Keratinocyte (primary cell): ENCODE measurements at places on chromosomes 4 and X. TPM values are rescaled to one million over a fixed set of nuclear protein-coding genes. Genes with fewer than 3 reads are reported as not detected.

- H3K4me1 ChIP-seq: no peaks in the 10 kb centered on the region
- H3K4me3 ChIP-seq: no peak overlapping the region
- no peak overlapping the region for H3K27ac ChIP-seq
- DNase-seq: no peak
- H3K27me3 ChIP-seq: no peaks in the 10 kb centered on the region
Observed at GRCh38 chr4:41575665-41576064, 37.7 kb downstream of the LIMCH1 start.

DNA sequence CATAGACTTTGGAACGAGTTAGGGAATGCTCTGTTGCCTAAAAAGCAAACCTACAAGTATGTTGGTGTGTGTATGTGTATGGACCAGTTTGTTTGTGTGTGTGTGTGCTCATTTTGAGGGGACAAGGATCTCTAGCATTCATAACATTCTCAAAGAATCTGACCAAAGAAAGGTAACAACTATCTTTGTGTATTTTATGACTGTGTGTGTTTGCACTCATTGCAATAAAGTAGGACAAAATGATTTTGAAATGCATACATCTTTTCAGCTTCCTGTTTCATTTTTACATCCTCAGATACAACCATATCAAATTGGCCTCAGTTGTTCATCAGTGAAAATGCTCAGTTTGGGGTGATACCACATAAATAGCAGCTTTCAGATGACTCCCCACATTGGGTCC lies 8.3 kb upstream of the XK start:
- H3K36me3 ChIP-seq: no peaks in the 10 kb centered on the region
- H3K27ac ChIP-seq: no peak overlapping the region
- no peaks in the 10 kb centered on the region for H3K27me3 ChIP-seq
- no peak for DNase-seq
- no peak overlapping the region for H3K4me3 ChIP-seq
- H3K4me1 ChIP-seq: no peaks in the 10 kb centered on the region

GRCh38 chrX:41526925-41527324 lies 79.8 kb downstream of the NYX start:
- no peaks in the 10 kb centered on the region for H3K4me1 ChIP-seq
- H3K4me3 ChIP-seq: no peak overlapping the region
- no peaks in the 10 kb centered on the region for H3K36me3 ChIP-seq
- DNase-seq: no peak

DNA sequence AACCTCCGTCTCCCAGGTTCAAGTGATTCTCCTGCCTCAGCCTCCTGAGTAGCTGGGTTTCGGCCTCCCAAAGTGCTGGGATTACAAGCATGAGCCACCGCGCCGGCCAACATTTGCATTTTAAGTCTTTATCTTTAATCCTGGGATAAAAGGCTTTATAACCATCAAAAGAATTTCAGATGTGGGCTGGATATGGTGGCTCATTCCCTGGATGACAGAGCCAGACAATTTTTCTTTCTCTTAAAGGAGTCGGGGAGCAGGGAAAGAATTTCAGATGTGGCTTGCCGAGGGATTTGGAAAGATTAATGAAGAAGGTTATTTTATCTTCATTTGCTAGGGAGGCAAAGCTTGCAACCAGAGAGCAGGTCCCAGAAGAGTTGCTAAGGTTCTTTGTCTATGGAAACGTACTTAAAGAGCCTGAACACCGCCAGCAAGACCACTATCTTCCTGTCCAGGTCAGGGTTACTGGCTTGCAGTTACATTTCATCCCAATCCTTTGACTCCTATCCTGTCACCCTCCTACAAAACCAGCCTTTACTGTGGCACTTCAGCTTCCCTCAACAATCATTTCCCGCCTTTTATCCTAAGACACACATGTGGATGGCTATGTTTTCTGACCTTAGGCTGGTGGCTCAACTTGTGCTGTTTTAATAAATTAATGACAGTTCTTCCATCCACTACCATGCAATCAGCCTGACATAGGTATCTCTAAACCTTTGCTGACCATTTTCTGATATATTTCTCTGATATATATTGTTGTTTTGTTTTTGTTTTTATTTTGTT lies 3.9 kb upstream of the KLHL8 start:
- no peak for DNase-seq
- H3K4me1 ChIP-seq: peaks cover 4% of the 10 kb centered on the region
- H3K4me3 ChIP-seq: no peak overlapping the region
- no peaks in the 10 kb centered on the region for H3K36me3 ChIP-seq

GRCh38 chr4:102733084-102733483 lies 27.7 kb downstream of the MANBA start:
- H3K27me3 ChIP-seq: no peaks in the 10 kb centered on the region
- H3K4me1 ChIP-seq: no peaks in the 10 kb centered on the region
- H3K27ac ChIP-seq: no peak overlapping the region
- no peak overlapping the region for H3K4me3 ChIP-seq
- H3K36me3 ChIP-seq: no peaks in the 10 kb centered on the region

The GALNTL6 gene
- not detected in 3 replicates for polyA plus RNA-seq

DNA sequence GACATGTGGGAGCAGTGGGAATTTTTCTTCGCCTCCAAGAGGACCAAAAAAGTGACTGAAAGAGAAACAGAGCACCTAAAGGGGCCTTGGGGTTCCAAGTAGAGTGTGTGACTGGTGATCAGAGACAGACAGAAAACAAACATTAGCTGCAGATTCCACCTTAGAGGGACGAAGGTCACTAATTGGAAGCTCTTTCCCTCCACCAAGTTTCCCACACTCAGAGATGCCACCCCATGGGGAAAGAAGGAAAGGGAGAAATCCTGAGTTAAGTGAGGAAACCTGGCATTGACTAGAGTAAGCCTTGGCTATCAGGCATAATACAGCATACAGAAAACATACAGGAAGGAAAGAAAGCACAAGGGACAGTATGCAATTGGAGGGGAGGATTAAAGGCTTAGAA lies 90.9 kb downstream of the HNRNPD start:
- no peaks in the 10 kb centered on the region for H3K27me3 ChIP-seq
- no peaks in the 10 kb centered on the region for H3K4me1 ChIP-seq
- no peak for DNase-seq
- H3K36me3 ChIP-seq: no peaks in the 10 kb centered on the region
- H3K27ac ChIP-seq: no peak overlapping the region

- H3K27me3 ChIP-seq: no peaks in the 10 kb centered on the region
- H3K4me3 ChIP-seq: no peak overlapping the region
- H3K27ac ChIP-seq: no peak overlapping the region
- H3K36me3 ChIP-seq: peaks cover 12% of the 10 kb centered on the region
- no peaks in the 10 kb centered on the region for H3K4me1 ChIP-seq
Observed at GRCh38 chr4:83266689-83267088, 17.9 kb downstream of the COQ2 start.

GRCh38 chr4:185357733-185358440 lies 37.8 kb downstream of the LRP2BP start:
- H3K4me3 ChIP-seq: no peak overlapping the region
- no peaks in the 10 kb centered on the region for H3K4me1 ChIP-seq
- H3K27ac ChIP-seq: no peak overlapping the region
- no peaks in the 10 kb centered on the region for H3K36me3 ChIP-seq
- H3K27me3 ChIP-seq: no peaks in the 10 kb centered on the region

The TBC1D8B gene
- polyA plus RNA-seq: 3.3 to 5.4 TPM (median 4.2 TPM) in 3 replicates

The SATL1 gene
- 0.18 to 0.52 TPM (median 0.30 TPM) in 3 replicates for polyA plus RNA-seq

DNA sequence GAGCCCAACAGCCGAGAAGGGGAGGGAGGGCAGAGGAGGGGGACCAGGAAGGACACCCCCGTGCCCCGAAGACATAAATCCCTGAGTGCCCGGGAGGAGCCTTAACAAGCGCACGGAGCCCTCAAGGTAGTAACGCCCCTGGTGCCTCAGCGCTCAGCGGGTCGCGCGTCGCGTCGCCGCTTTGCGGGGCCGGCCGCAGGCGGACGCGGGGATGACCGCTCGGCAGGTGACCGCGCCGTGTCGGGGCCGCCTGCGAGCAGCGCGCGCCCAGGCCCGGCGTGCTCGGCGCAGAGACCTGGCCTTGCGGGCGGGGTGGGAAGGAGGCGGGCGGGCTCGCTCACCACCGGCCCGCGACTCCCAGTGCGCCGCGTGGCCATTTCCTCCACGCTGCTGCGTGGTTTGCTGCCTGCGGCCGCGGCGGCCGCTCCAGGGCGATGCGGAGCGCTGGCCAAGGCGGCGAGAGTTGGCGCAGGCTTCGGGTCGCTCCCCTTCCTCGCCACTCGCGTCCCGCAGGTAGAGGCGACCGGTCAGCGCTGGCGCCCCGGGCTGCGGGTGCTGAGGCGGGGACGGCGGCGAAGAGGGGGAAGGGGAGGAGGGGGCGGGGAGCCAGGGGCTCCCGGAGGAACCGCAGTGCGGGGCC lies 632 bp downstream of the CCSER1 start:
- peak overlapping the region; percentile 80 for H3K4me3 ChIP-seq
- no peaks in the 10 kb centered on the region for H3K36me3 ChIP-seq
- no peaks in the 10 kb centered on the region for H3K27me3 ChIP-seq
- H3K27ac ChIP-seq: no peak overlapping the region
- no peak for DNase-seq

The TLR2 gene
- 1.7 to 3.1 TPM (median 1.8 TPM) in 3 replicates for polyA plus RNA-seq

The PDE5A gene
- 2.1 to 3.6 TPM (median 3.6 TPM) in 3 replicates for polyA plus RNA-seq
